ENCODE measurements at places on chromosomes 1 and 21.

DNA sequence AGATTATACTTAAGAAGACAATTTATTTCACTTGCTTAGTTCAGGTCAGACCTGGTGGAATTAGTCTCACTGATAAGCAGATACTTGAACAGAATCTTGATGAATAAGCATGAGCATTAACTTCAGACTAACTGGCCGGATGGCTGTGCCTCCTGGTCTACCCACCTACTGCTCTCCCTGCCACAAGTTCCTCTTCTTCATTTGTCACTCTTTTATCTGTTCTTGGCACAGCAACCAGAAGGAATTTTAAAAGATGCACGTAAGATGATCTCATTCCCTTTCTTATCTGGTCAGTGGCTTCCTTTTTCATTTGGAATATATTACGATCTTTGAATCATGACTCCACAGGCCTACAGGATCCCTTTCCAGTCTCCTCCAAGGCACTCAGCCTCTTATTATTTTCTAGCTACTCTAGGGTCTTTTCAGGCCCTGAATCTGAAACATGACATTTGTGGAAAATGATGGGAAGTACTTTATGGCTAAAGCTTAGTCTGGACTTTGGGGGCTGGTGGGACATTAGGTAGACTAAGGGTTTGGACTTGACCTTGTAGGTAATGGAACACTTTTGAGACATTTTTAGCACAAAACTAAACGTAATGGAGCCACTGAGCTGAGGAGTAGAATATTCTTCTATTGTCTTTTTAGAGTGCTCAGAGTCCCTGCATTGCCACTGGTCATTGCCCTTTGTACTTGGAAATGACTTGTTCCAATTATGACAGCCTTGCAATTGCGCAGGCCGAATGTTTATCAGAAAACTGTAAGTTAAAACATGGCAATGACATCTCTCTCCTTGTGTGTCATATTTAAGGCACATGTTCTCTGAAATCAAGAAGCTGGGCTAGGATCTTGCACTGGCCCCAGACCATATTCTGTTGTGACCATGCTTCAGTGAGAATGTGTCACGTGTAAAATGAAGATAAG, 16.0 kb downstream of the ST6GALNAC3 start:
- no peak for DNase-seq

DNA sequence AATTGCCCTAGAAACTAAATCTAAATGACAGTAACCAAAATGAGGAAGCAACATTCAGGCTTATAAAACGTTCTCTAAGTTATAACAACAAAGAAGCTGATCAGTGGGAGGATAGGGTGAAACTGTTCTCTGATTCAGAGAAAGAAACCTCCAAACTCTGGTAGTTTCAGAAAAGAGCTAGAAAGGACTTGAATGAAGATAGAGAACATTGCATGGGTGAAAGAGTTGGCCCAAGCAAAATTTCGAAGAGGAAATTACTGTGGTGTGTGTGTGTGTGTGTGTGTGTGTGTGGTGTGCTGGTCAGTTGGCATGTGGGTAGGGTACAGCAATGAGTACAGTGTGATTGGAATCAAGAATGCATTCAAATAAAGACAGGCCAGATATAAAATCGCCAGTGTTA, 16.5 kb upstream of the SPAG17 start:
- no peak for DNase-seq

GRCh38 chr1:91701472-91701869, 184.5 kb downstream of the TGFBR3 start:
- no peak for DNase-seq

DNA sequence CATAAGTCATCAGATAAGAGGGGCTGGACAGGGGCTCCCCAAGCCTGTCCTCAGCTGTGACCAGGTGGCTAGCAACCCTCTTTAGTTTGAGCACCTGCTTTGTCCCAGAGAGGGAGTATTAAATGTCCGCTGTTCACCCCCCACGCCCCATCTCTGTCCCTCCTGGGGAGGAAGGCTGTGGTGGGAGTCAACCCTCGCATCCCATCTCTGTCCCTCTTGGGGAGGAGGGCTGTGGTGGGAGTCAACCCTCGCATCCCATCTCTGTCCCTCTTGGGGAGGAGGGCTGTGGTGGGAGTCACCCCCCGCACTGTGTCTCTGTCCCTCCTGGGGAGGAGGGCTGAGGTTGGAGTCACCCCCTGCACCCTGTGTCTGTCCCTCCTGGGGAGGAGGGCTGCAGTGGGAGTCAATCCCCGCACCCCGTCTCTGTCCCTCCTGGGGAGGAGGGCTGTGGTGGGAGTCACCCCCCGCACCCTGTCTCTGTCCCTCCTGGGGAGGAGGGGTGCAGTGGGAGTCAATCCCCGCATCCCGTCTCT, 72.6 kb upstream of the ABCG1 start:
- no peak for DNase-seq

DNA sequence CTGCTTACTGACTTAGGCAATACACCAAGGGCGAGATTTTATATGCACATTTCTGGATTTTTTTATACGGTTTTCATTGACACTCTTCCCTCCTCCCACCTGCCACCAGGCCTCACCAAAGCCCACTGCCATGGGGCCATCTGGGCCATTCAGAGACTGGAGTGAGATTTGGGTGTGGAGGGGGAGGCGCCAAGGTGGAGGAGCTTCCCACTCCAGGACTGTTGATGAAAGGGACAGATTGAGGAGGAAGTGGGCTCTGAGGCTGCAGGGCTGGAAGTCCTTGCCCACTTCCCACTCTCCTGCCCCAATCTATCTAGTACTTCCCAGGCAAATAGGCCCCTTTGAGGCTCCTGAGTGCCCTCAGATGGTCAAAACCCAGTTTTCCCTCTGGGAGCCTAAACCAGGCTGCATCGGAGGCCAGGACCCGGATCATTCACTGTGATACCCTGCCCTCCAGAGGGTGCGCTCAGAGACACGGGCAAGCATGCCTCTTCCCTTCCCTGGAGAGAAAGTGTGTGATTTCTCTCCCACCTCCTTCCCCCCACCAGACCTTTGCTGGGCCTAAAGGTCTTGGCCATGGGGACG, 57.9 kb downstream of the LACTBL1 start:
- no peak for DNase-seq

- DNase-seq: no peak
Observed at GRCh38 chr1:2528016-2528415, 1.6 kb upstream of the PANK4 start.

GRCh38 chr1:156492591-156493080, 7.9 kb downstream of the MEF2D start:
- DNase-seq: no peak

DNA sequence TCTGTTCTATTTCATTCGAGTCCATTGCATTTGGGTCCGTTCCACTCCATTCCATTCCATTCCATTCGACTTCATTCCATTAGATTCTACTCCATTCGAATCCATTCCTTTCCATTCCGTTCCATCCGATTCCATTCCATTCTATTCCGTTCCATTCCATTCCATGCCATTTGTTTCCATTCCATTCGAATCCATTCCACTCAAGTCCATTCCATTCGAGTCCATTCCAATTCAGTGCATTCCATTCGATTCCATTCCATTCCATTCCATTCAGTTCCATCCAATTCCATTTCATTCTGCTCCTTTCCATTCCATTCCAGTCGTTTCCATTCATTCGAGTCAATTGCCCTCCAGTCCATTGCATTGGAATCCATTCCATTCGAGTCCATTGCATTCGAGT, 2603.7 kb upstream of the TPTE start:
- DNase-seq: no peak

GRCh38 chr1:14140831-14141401, 440.9 kb downstream of the PRDM2 start:
- no peak for DNase-seq

DNA sequence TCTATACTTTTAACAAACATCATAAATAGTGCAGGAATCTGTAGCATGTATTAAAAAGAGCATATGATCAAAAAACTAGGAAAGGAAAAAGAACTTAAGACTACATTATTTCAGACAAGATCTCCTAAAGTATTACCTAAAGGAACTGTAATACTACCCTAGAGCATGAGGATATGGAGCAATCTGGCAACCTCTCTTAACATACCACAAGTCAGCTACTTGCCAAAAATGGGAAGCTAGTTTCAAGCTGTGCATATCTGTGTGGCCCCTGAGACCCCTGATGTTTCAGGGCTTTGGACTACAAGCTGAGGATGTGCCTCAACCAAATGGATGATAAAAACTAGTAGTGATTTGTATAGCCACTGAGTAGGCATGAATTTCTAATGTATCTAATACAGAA, 525.6 kb downstream of the PTBP2 start:
- no peak for DNase-seq

DNA sequence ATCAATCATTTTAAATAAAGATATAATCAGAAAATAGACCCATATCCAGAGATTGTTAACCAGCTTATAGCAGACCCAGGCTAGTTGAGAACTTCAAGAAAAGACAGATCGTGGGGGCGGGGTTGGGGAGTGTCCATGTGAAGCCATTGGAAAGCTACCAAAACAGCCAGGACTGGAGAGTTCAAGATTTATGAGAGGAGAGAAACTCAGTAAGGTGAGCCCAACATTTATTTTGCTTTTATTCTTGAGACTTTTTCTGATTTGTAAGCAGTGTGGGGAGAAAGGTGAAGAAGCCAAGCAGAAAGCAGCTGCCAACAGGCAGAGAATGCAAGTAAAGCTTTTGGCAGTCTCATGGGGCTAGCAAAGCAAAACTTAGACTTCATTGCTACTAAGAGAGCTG, 179.9 kb downstream of the VPS13D start:
- DNase-seq: no peak

GRCh38 chr1:34270181-34270580, 93.5 kb downstream of the C1orf94 start:
- DNase-seq: no peak

DNA sequence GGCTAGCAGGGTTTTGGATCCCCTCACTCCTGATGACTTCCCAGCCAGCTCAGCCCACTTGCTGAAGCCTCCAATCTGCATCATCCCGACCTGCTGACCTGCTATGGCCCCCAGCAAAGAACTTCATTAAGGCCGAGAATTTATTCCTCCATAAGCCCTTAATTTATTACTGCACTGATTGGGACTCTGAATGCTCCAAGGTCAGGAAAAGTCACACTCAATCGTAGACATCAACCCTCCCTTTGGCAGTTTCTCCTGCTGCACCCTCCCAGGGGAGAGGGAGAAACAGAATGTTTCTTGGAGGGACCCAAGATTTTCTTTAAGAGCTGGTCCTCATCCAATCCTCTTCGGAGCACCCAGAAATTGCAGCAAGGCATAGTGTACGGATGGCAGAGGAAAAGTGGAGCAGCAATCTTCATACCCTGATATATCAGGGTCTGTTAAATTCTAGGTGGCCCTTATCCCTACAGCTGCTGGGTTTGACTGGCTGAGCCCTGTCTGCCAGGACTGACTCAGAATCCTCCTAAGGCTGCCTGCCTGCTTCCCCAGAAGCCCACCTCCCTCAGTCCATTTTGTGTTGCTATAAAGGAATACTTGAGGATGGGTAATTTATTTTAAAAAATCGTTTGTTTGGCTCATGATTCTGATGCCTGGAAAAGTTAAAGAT, 62.2 kb downstream of the DMAP1 start:
- no peak for DNase-seq

- no peak for DNase-seq
Observed at GRCh38 chr1:15323989-15324868, 77.2 kb downstream of the FHAD1 start.

- DNase-seq: no peak
Observed at GRCh38 chr1:23807453-23807852, 6.9 kb upstream of the GALE start.

DNA sequence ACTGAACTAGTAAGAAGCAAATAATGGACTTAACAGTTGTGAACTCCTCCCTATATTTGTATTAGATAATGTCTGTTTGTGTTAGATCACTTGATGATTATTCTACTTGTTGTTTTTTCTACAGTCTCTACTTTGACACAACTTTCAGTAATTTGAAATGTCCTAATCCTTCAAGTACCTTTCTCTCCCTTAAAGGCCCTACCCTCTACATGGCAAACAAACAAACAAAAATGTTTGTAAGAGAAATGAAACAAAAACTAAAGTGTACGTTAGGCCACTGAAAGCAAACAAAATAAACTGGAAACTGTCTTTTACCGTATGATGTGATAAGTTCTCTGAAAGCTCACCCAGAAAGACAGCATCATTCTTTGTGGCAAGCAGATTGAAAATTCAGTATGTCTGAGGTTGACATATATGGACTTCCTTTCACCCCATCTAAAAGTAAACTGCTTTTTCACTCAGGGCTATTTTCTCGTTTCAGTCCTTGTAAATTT, 255.9 kb upstream of the SNX7 start:
- no peak for DNase-seq

DNA sequence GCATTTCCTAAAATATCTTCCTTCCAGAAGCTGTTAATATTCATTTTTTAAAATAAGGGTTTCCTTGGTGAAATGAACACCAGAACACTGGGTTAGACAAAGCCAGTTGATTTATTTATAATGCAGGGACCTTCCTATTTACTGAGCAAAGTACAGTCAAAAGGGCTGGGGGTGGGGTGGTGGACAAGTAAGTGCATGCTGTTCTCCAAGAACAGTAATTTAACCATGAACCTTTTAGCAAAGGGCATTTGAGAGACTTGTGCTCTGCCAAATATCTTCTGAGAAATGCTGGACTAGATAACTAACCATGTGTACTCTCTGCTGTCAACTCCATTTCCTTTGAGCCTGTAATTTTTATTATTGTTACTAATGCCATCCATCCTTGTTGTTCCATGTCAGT, 100.2 kb downstream of the OMA1 start:
- DNase-seq: no peak

- DNase-seq: peak; percentile 84
Observed at GRCh38 chr1:30749691-30750583, 7.6 kb downstream of the LAPTM5 start.

GRCh38 chr1:201307760-201308499, 24.6 kb downstream of the PKP1 start:
- DNase-seq: no peak

- no peak for DNase-seq
Observed at GRCh38 chr1:85327759-85328158, 51.3 kb upstream of the BCL10 start.

DNA sequence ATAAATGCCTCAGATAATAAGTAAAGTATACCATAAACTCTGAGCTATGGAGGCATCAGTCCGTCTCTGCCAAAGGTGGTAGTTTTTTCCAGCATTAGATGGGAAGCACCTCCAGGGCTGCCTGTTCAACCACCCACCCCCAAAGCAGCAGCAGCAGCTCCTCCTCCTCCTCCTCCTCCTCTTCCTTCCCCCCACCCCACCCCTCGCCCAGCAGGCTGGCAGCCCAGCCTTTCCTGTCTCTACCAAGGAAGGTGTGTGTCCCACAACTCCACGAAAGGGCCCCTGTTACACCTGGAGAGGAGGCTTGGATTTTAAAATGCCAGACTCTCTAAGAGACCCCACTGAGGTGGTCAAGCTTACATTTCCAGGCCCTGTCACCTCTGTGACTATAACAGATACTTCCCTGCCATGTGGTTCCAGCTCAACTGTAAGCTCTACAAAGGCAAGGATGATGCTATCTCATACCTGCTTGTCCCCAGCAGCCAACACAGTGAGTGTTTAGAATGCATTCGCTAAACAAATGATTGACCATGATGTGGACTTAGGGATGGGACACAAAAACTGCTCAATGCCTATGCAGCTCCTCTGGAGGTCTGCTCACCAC, 76.7 kb downstream of the GFI1 start:
- no peak for DNase-seq

DNA sequence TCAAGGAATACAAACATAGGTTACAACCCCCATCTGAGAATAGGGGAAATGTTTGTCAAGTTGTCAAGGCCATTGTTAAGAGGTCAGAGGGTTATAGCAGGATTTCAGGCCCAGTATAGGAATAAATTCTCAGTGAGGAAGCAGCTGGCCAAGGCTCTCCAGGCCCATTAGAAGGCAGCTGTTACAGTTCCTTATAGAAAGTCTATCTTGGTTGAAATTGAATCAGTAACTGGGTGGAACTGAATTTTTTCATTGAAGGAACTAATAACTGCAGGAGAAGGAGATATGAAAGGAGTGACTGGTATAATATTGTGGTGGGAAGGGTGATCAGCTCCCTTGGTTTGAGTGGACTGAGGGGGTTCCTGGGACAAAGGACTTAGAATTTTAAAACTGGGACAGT, 134.1 kb downstream of the CYYR1 start:
- DNase-seq: no peak

Measured in activated CD4-positive, alpha-beta T cell treated with anti-CD3 and anti-CD28 coated beads, Interleukin-2, amount 10 ng/mL, durations not matched to agents 7 days and 5 days (primary cell).